ENCODE measurements at places on chromosomes 6 and 20.

GRCh38 chr6:116208056-116208785 is 45.7 kb downstream of the TSPYL4 start:
- no peak for DNase-seq

DNA sequence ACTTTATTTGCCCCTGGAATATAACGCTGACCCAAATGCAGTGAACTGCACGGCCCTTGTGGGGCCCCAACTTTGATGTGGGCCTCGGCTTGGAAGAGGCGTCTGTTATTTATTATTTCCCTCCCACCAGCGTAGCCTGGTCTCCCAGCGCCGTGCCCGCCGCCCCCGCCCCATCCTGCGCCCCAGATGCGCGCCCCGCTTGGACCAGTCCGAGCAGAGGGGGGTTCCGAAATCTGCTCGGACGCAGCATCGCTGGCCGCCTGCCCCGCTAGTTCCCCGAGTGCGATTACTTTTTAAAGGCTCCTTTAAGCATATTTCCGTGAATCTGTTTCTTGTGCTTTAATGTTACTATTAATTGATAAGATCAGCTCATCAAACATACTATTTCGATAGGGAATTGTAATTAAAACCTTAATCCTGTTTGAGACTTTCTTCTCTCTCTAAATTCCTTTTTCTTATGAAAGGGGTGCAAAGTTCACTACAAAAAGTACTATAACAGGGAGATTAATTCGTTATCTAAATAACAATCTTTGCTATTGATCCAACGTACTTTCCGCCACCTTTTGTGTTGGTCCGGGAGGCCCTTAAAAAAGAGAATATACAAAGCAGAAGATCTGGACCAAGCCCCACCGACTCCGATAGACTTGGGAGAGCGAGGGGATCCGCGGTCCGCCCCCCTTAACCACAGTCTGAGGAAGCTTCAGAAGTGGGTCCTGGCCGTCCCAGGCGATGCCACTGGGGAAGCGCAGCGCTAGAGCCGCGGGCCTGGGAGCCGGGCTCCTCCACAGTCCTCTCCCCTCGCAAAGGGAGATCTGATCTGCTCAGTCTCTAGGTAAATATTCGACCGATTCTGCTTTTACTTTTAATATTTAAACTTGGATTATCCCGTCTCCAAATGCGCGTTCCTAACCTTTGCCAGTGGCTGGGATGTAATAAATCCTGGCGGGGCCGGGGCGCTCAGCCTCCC is 10.2 kb downstream of the POU3F2 start:
- DNase-seq: no peak

- DNase-seq: no peak
Observed at GRCh38 chr6:51678905-51679620, 408.4 kb downstream of the PKHD1 start.

DNA sequence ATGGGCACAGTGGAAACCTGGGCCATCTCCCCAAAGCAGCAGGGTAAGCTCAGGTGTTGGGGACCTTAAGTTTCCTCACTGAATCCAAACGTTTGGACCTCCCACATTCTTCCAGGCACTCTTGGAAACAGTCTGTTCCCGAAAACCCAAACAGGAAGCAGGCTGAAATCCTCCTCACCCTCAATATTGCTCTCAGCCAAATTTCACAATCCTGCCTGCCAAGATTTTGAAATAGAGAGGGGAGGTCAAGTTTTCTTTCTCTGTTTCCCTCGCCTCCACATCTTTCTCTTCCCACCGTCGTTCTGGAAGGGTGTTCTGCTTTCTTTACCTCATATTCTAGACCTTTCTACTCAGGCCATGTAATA is 392.0 kb upstream of the SASH1 start:
- no peak for DNase-seq

DNA sequence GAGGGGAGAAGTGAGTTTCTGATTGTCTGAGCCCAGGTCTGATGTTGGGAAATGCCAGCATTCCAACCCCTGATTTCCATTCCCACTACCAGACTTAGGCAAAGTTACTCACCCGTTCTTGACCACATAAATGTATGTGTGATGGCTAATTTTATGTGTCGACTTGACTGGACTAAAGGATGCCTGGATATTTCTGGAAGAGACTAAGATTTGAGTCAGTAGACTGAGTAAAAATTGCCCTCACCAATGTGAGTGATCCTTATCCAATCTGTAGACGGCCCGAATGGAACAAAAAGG is 95.8 kb upstream of the TAB2 start:
- DNase-seq: no peak

DNA sequence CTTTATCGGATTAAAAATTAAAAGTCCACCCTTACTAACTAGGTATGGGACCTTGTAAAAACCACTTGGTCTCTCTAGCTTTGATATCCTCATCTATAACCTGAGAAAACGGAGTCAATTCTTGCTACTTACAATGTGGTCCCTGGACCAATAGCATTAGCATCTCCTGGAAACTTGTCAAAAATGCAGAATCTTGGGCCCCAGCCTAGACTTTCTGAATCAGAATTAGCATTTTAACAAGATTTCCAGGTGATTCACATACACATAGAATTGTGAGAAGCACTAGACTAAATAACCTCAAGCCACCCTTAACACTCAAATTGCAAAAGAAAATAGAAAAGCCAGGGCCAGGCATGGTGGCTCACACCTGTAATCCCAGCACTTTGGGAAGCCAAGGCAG is 96.6 kb downstream of the RNGTT start:
- no peak for DNase-seq

DNA sequence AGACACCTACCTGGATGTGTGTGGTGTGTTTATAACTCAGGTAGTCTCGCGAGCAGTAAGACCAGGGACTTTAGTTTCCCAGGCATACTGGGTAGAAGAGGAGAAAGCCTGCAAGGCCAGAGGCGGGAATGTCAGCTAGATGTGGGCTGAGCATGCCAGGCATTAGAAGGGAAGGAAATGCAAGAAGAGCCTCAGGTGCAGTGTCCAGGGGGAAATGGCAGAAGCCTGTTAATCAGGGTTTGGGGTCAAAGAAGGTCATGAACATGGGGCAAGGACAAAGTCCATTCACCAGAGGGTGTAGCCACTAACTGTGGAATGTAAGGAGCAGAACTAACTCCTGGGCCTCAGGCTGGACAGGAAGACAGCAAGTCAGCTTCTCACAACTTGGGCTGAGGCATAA is 305.0 kb downstream of the SMOC2 start:
- DNase-seq: no peak

DNA sequence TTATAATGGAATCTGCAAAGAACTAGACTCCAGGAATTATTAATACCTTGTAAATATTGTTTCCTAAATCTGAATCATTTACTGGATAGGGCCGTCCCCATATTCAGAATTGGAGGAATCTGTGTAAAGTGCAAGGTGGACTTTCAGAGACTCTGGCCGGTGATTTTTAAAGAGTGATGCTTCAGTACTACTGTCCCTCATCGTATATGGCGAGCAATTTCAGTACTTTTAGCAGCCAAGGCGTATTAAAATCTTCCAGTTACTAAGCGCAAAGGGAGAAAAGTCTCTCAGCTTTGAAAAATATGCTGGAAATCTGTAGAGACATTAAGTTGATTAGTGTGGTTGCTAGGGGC is 483 bp downstream of the SMIM26 start:
- no peak for DNase-seq

DNA sequence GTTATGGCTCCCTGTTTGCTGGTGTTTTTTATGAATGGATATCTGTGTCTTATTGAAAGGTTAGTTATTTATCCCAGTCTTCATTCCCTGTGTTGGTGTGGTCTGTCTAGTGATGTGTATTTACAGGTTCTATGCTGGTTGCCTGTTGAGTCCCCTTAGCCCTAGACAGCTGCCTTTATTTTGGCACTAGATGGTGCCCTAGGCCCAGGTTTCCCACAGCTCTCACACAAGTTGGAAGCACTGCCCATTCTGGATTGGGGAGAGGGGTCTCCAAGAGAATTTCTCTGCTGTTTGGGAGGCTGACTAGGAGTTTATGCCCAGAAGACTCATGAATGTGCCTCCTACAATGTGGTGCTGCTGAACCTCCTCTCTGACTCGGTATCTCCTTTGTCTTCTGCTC is 12.4 kb downstream of the GRM1 start:
- no peak for DNase-seq

GRCh38 chr20:5751856-5752255 is 1.7 kb downstream of the SHLD1 start:
- DNase-seq: no peak

- DNase-seq: no peak
Observed at GRCh38 chr6:77678048-77678447, 25.2 kb downstream of the MEI4 start.

DNA sequence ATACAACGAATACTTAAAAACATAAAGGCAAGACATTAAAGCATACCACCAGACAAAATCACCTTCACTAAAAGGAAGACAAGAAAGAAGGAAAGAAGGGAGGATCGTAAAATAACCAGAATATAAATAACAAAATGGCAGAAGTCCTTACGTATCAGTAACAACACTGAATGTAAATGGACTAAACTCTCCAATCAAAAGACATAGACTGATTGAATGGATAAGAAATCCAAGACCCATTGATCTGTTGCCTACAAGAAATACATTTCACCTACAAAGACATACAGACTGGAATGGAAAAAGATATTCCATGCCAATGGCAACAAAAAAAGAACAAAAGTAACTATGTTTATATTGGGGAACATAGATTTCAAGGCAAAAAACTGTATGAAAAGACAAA is 74.1 kb downstream of the LMBRD1 start:
- no peak for DNase-seq

- no peak for DNase-seq
Observed at GRCh38 chr6:139446138-139446715, 71.8 kb upstream of the CITED2 start.

- DNase-seq: no peak
Observed at GRCh38 chr6:8065519-8065911, 1.3 kb upstream of the BLOC1S5 start.

Measured in stimulated activated CD4-positive, alpha-beta T cell treated with anti-CD3 and anti-CD28 coated beads, Interleukin-12 subunit alpha, Interleukin-12 subunit beta, amount 100 ng/mL, for 48 hours (primary cell).